ENCODE measurements at places on chromosomes 1 and 21.

DNA sequence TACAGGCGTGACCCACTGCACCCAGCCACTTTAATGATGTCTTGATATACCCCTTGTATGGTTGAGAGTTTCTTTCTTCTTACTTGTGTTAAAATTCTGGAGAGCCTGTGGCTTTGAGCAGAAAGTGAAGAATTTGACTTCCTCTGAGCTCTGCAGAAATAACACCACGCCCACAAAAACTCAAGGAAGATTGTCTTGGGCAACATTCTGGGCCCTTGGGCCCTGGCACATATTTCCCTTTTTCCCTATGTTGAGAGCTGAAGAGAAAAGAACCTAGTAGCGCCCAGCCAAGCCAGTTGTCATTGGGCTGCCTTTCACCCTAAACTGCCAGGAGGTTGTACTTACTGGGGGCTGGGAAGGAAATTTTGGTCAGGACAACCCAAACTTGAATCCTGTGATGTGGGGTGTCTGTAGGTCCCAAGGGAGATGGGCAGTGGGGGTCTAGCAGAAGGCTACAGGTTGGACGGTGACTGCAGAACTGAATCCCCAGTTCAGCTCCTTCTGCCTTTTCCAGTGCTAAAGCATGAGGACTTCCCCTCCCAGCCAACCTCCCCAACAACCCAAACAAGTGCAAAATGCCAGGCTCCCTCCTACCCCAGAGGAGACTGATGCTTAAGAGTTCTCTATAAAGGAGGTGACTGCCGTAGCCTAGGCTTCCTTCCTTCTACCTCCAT, 11.7 kb upstream of the SNAPIN start:
- DNase-seq = no peak

- no peak for DNase-seq
These were observed 66.2 kb downstream of the VPS13D start for GRCh38 chr1:12296016-12296415.

GRCh38 chr1:200028586-200029034, 1.1 kb downstream of the NR5A2 start:
- DNase-seq = no peak

GRCh38 chr21:45211661-45212060, 76.0 kb downstream of the POFUT2 start:
- no peak for DNase-seq

- DNase-seq = no peak
These were observed 9.6 kb downstream of the EPHA10 start for GRCh38 chr1:37755290-37755689.

DNA sequence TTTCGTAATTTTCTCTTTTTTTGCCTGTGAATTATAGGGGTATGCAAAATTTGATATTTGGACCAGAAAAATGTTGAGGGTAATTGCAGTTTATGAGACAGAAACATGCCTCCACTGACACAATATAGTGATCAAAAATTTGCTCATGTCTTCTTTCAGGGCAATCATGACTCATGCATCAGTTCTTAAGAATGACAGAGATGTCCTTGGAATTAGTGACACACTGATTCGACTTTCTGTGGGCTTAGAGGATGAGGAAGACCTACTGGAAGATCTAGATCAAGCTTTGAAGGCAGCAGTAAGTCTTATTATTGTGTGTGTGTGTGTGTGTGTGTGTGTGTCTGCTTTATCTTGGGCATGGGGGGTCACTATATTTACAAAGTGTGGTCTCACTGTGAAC, 27.5 kb downstream of the CTH start:
- DNase-seq = no peak

DNA sequence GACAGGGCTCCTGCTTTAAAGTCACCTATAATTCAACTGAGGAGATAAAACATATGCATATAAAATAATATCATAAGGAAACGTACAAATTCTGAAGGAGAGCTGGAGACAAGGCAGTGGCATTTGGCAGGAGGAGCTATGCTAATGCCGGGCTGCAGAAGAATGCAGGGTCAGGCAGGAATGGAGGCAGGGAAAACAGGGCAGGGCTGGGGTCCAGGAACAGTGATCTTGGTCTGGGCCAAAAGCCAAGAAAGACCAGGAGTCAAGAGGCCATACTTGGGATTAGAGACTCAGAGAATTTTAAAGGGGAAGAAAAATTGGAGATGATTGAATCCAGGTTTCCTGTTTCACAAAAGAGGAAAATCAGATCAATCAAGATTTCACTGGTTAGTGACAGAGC, 20.0 kb upstream of the BRDT start:
- DNase-seq = no peak

- no peak for DNase-seq
These were observed 151.3 kb downstream of the CLIC6 start for GRCh38 chr21:34820051-34820450.

Data from stimulated activated CD8-positive, alpha-beta memory T cell treated with anti-CD3 and anti-CD28 coated beads, Interleukin-4, amount 100 ng/mL, for 4 hours (primary cell).